IPS DF 6.9 (cell line): ENCODE measurements at places on chromosomes 11 and 22.
A peak's percentile ranks its signal among the peaks of the same experiment; 100 is the strongest.

GRCh38 chr22:29937940-29938693, 55.1 kb downstream of the MTMR3 start:
- DNase-seq = no peak

DNA sequence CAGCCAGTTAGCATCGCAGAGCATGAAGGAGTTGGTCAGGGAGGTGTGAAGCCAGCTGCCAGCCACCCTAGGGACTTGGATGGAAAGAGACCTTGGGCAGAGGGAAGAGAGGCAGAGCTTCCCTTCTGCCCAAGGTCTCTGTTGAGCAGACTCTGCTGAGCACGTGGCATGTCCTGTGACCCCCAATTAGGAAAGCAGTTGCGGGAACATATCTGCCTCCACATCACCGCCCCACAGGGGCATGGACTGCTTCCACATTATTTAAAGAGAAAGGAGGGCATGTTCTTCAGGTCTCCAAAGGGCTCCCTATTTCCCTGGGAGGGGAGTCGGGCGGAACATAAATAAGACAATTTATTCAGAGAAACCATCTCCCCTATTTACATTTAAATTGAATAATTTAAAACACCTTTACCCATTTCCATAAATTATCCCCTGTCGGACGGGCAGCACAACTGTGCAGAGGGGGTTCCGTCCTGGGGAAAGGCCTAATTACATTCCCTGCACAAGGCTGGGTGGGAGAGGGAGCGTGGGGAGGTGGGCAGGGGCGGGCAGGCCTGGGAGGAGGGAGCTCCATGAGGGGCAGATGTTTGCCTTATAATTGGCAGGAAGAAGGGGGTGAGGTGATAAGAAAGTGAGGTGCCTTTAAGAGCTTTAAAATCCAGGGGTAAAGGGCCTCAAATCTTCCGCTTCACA, 88.8 kb upstream of the THY1 start:
- no peak for DNase-seq

DNA sequence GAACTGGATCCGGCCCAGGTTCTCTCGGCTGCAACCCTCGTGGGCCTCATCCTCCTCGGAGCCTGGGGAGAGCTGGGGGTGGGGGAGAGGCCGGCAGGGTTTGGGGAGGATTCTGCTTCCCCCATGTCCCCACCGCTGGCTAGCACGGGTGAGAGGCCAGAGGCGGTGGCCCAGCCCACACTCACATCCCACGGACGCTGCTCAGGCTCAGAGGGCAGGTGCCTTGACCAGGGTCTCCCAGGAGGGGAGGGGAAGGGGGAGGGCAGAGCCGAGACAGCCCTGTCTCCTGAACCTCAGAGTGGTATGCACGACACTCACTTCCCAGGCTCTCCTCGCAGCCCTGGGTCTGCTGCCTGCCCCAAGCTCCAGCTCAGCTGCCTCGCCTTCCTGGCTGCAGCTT, 19.6 kb downstream of the LRRC10B start:
- no peak for DNase-seq

DNA sequence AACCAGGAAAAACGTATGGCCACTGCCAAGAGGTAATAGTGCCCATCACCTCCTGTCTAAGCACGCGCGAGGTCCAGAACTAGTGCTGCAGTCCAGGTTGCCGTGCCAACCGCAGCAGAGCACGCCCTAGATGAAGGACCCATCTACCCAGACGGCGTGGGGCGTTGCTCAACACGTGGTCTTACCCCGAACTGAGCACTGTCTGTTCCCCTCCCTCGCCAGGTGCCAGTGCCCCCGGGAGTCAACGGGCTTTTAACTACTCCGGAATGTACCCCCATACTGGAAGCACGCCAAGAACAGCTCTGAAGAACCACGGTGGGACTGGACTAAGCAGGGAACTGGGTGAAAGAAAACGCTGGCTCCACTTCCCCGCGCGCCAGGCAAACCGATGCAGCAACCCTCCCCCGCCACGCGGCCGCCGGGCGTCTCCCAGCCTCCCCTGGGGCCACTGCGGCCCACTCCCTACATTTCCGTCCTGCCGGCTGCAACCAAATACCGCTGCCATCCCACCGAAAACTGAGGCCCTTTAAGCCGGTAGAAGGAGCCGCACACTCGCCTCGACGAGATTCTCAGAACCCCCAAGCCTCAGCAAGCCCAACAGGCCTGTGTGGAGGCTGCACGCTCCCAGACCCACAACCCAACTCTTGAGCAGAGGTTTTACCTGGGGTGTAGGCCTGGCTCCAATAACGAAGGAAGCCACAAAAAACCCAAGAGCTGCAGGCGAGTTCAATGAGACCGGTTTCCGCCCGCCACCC, at the start of gene HSPA8:
Gene HSPA8, minus strand, starts transcription at position 734 of the 755 bp plus-strand sequence. CDS start 812 bp downstream, outside the sequence.
- DNase-seq = no peak

DNA sequence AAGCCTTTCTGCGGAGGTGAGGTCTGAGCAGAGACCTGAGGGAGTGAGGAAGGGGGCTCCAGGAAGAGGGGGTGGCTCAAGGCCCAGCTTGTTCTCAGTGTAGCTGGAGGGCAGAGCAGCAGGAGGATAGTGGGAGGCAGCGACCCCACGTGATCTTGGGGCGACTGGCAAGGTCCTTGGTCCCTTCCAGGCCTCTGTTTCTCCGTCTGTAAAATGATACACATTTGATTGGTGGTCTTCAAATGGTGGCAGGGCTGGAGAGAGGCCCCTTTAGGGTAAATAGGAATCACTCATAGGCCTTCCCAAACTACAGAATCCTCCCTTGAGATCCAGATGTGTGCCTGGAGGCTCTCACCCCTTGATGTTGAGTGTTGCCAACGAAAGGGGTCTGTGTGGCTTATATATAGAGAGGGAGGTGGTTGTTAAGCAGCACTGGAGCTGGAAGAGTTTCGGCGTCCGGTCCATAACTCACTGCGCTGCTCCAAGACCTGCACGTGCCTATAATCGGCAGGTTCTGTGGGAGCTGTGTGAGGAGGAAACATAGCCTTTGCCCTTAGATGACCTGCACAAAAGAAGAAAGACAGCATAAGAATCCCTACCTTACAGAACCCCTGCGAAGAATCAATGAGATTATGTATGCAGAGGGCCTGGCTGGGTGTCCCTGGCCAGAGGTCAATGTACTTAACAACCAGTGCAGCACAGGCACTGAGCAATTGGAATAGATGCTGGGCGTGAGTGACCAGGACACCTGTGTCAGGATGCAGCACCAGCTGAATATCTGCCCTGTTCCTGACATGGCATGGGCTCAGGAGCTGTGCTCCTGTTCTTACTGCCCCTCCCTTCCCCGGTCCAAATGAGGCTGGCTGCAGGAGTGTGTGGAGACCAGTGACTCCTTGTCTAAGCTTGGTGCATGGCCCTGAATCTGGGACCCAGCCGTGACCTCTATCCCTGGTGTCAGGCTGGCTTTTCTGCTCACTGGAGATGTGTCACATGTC, 28.7 kb downstream of the OTOG start:
- DNase-seq = no peak

DNA sequence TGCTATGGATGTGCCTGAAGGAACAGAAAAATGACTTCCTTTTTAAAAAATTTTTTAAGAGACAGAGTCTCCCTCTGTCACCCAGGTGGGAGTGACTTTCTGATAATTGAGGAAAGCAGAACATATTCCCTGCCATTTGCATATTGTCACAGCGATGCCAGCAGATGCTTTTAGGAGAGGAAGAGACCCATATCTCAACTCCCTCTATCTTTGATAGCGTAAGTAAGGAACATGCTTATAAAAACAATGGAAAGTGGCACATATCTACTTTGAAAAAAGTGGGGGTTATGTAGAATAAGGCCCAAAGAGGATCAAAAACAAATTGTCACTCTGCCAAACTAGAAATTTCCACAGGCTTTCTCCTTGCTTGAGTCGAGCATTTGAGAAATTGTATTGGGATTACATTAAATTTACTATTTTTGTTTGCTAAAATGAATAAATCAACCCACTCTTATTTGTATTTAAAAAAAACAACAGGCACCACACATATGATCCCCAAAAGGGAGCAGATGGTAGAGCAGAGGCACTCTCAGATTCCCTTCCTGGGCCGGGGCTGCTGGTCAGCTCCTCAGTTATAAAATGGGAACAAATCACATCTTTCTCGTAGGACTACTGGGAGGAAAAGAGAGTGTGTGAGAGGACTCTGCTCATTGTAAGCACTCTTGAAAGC, 68.8 kb upstream of the TSPAN18 start:
- no peak for DNase-seq

DNA sequence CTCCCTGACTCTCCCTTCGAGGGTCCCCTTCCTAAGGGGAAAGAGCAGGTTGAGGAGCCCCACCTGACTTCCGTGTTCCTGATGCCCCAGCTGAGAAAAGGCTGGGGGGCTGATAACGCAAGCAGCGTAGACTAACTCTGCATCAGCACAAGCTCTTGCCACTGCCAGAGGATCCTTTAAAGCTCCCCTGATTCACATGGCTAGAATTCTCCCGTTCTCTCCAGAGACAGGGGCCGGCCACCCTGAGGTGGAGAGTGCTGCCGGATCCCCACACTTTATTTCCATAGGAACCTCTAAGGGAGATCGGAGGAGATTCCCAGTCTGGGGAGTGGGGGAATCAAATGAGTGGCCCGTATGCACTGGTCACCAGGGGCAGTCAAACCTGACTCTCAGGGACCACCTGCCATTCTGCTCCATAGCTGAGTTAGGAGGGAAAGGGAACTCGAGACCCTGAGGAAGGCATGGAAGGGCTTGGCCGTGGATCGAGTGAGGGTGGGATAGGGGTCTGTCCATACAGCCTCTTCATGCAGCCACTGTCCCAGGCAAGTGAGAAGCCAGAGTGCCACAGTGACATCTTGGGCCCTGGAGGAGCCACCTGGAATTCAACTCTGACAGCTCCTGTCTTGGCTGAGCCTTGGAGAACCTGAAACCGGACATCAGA, 1.4 kb upstream of the VSIG10L2 start:
- DNase-seq = no peak

DNA sequence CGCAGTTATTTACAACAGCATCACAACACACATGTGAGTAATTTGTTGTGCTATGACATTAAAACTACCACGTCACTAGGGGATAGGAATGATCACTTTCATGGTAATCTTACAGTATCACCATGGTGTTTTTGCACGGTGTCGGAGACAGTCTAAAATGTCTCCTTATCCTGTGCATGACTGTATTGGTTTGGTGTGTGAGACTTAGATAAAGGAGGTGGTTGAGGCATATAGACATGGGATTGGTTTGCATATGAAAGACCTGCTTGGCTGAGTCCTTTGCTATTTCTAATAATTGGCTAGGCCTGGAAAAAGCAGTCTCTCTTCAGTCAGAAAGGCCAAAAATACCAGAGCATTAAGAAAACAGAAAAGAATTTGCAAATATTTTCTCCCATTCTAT, 30.2 kb downstream of the MSANTD4 start:
- no peak for DNase-seq

GRCh38 chr11:96464700-96465307, 75.0 kb downstream of the JRKL start:
- peak; percentile 35 for DNase-seq
